OCI-LY7 (cell line): ENCODE measurements at places on chromosomes 5 and 9.

DNA sequence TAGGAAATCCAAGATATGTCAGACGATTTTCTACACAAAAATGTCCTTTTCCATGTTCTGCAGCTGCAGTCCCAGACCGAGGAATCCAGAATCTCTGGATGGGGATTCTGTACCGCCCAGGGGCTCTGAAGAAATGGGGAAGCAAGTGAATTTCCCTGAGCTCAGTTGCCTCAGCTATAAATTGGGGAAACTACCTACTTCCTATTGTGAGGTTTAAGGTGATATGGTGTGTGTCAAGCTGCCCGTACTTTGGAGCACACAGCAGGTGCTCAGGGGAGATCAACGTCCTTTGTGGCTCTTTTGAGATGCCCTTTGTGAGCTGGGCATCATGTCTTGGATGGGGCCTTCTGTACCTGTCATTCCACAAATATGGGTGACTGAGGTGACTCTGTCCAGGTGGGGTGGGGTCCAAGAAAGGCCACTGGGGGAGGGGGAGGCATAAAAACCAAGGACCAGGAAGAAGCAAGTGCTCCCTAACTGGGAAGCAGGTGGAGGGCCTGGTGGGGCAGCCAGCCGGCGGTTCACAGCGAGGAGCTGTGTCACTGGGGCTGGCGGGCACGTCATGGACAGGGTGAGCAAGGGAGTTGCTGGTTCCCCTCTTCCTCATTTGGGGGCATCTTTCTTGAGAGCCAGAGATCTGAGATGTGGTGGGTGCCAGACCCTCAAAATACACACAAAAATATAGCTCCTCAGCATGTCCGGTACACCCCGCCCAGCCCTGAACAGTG is 116.0 kb downstream of the CRB2 start:
- DNase-seq: peak; percentile 8

- DNase-seq: no peak
Measured at GRCh38 chr5:168319774-168320173, 28.3 kb downstream of the WWC1 start.

DNA sequence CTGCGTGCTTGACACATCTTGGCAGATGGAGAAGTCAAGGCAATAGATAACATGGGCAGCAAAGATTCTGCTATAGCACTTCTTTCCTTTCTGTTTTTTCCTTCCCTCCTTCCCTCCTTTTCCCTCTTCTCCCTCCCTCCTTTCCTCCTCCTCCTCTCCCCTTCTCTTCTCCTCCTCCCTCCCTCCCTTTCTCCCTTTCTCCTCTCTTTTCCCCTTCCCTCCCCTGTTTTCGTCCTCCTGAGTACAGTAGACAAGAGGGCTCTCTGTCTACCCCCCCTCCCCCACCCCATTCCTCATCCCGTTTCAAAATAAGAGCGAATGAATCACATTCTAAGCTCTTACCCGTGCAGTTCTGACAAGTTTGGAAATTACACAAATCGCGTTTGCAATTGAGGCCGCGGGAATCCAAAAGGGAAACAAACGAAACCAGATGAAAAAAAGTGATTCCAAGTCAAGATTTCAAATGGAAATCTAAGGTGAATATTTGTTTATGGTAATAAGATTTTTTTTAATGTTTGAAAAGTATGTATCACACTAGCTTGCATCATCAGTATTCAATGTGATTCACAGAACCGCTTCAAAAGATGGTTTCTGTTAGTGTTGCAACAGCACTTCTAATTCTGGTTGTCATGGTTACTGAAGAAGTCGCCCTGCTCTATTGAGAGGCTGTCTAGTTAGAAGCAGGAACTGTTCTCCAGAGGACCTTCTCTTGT is 1.3 kb downstream of the NIM1K start:
- peak; percentile 15 for DNase-seq

DNA sequence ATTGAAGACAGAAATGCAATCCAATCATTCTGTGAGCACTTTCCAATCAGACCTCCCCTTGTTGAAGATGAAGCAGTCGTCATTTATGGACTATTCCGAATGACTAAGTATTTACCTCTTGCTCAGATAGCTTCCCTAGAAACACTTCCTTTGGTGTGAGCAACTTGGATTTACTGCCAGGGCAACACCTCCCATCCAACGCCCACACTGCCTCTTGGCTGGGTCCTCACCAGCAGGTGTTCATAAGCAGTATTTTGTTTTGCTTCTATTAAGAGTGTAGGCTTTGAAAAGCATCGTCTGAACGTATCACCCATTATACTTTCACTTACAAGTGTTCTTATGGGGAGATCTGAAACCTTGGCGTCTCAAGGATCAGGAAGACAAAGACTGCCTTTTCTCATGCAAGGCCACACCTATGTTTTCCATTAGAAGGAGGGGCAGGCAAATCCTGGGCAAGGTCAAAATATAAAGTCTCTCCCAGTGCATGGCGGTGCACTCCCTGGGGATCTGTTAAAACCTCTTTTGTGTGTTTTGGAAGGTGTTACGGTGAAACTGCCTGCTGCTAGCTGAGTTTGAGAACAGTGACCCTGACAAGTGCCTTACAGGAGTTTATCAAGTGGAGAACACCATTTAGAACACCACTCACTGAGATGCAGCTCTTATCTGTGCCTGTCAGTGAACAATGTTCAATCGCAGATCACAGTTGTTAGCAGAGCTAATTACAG is 10.6 kb upstream of the MARCHF3 start:
- DNase-seq: no peak

GRCh38 chr5:143865426-143866025 is 53.6 kb downstream of the HMHB1 start:
- no peak for DNase-seq

- DNase-seq: no peak
Measured at GRCh38 chr5:127872494-127872893, 169.3 kb downstream of the CCDC192 start.

- no peak for DNase-seq
Measured at GRCh38 chr5:62969409-62970120, 390.9 kb downstream of the LRRC70 start.

- DNase-seq: no peak
Measured at GRCh38 chr5:177434942-177435738, 8.7 kb downstream of the GRK6 start.

DNA sequence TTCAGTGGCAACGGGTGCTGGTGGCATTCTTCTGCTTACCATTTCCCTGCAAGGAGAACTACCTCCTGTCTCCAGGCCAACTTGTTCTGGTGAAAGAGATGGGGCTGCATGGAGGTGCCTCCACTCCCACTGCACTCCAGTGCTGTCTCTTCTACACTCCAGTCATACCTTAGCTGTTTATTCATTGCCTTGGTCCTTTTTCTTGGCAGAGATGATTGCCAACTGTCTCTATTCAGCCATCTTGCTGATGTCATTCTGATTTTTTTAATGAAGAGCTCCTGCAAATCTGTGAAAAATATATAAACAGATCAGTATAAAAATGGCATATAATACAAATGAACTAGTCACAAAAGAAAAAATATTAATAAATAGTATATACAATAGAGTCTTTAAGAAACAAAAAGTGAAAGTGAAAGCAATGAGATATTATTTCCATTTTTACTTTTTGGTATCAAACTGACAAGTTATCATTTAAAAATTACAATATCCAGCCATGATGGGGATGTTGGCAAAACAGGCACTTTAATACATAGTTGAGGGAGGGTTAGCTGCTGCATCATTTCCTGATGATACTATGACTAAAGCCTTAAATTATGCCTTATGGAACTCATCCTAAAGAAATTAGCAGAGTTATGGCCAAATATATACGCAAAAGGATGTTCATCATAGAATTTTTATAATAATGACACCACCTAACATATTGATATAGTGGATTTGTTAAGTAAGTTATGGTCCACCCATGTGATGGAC is 109.4 kb downstream of the CARTPT start:
- DNase-seq: no peak

GRCh38 chr5:142795251-142795650 is 25.1 kb downstream of the ARHGAP26 start:
- peak; percentile 51 for DNase-seq

- DNase-seq: no peak
Measured at GRCh38 chr5:44997506-44997905, 188.8 kb downstream of the MRPS30 start.

- peak; percentile 84 for DNase-seq
Measured at GRCh38 chr5:111741278-111741677, 15.7 kb downstream of the NREP start.

DNA sequence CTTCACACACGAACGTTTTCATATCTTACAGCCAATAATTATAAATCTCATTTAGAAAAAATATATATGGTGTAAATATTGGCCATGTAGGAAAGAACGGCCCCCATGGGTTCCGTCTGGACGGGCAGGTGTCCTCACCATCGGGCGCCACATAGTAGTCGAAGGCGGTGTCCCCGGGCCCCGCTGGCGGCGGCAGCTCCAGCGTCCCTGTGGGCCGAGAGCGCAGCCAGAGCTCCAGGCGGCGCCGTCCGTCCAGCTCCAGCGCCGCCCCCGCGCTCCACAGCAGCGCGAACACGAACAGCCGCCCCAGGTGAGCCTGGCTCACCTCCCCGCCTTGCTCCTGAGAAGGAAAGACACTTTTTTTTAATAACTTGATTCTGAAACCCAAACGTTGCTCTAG is 134.6 kb downstream of the DNAH5 start:
- DNase-seq: no peak

GRCh38 chr9:88197781-88198340 is 59.6 kb upstream of the SPATA31C2 start:
- no peak for DNase-seq

DNA sequence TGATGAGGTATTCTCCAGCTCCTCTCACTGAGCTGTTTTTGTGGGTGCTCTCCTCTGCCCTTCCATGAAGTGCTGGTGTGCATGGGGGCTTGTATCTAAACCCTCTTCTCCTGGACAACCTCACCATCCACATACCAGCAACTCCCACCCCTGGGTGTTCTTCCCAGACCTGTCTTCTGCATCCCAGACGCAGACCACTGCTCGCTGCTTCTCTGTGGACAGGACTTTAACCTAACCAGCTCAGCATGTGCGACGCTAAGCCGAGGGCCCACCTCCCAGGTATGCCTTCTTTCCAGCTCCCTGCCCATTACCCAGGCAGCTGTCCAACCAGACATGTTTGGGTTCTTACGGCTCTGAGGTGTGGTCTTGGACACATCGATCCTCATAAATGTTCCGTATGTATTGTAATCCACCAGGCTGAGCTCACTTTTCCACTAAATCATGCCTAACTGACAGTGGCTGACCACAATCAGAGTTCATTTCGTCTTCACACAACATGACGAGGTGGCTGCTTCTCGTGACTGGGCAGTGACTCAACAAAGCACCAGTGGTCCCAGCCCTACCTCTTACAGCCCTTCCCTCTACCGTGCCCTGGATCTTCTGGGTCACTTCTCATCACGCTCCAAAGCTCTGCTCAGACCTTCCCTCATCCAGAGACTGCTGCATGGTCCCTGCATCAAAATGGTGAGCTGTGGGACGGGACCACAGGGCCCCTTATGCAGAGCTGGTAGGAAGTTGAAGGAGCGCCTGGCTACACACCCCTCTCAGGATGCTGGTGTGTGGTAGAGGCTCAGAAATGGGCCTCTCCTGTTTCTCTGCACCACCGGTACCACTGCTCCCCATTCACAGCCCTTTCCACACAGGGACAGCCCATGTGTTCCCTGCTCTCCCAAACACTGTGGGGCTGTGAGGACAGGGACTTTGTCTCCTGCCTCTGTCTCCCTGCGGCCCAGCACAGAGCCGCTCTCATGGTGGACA is 9.6 kb upstream of the PTGES2 start:
- DNase-seq: no peak

- DNase-seq: no peak
Measured at GRCh38 chr9:87447547-87448432, 49.9 kb upstream of the DAPK1 start.

DNA sequence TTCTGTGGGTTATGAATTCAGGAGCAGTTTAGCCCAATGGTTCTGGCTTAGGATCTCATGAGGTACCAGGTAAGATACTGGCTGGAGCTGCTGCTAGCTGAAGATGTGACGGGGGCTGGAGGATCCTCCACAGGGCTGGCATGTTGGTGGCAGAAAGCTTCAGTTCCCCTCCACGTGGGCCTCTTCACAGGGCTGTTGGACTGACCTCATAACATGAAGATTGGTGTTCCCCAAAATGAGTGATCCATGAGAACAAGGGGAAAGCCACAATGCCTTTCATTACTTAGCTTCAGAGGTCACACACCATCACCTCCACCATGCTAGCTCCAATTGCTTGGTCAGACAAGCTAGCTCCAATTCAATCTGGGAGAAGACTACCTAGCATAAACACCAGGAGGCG is 8.5 kb upstream of the S100Z start:
- no peak for DNase-seq

GRCh38 chr5:2515180-2515764 is 236.2 kb downstream of the IRX2 start:
- no peak for DNase-seq

- no peak for DNase-seq
Measured at GRCh38 chr5:33180900-33181299, 259.9 kb upstream of the TARS1 start.

DNA sequence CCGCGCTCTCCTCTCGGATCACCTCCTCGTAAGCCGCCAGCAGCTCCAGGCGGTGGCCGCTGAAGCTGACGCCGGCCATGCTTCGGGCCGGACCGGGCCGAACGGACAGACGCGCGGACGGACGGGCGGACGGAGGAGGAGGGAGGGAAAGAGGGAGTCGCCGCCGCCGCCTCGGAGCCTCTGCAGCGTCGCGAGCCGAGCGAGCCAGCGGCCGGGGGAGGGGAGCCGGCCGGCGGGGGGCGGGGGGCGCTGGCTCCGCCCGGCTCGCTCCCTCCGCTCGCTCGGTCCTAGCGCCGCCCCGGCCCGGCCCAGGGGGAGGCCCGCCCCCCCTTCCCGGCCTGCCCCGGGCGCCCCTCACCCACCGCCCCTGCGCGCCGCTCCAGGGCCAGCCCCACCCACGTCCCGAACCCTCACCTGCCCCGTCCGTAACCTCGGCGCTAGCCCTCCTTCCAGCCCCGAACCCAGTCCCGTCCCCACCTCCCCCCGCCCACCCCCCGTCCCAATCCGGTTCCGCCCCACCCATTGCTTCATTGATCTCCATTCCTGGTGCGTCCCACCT is at the start of gene DBN1:
Gene DBN1 (minus strand): TSS at position 192 of the 559 bp plus-strand sequence. CDS start 113 bp downstream, at position 79.
- peak; percentile 40 for DNase-seq

GRCh38 chr9:134595014-134595413 is 46.6 kb upstream of the COL5A1 start:
- DNase-seq: no peak

- no peak for DNase-seq
Measured at GRCh38 chr5:67015541-67016191, 180.9 kb downstream of the CD180 start.

GRCh38 chr5:148972974-148973374 is 89.9 kb downstream of the SH3TC2 start:
- no peak for DNase-seq

DNA sequence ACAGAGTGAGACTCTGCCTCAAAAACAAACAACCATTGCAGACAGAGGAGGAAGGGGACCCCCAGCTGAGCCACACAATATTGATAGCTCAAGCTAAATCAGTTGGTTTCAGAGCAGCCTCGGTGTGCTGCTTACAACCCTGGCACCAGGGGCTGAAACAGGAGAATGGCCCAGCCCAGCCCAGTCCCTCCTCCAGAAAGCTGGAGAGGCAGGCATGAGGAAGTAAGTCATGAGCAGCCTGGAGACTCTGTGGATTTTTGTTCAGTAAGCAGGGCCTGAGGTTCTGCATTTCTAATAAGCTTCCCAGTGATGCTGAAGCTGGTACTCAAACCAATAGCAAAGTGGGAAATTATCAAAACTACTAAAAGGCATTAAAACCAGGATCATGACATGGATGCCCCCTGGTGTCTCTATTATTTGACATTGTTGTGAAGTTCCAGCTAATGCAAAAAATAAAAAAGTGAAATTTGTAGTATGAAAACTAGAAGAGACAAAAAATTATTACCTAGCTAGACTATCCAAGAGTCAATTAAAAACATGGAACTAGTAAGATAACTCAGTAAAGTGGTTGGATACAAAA is 14.2 kb downstream of the PRRT1B start:
- no peak for DNase-seq
